ENCODE measurements at places on chromosomes 13 and 19.

- DNase-seq: no peak
Observed at GRCh38 chr13:33872005-33872351, 54.0 kb downstream of the RFC3 start.

DNA sequence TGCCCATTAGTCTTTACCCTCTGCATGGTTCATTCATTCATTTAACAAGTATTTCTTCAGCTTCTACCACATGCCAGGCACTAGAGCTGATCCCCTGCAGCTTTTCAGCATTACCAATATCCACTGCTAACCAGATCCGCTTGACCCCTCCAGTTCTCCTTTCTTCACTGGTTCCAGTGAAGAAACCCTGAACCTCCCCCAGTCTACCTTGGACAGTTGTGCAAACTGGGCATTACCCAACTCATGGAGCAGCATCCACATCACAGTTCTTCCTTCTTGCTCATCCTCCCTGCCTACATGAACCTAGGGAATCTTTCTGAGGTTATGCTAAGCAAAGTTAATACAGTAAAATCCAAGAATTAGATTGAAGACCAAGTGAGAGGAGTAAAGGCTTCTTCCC lies 78.7 kb upstream of the SERP2 start:
- no peak for DNase-seq

GRCh38 chr19:55661826-55662225 lies 7.0 kb downstream of the U2AF2 start:
- DNase-seq: no peak

- no peak for DNase-seq
Observed at GRCh38 chr13:81078048-81078447, 737.1 kb upstream of the SPRY2 start.

DNA sequence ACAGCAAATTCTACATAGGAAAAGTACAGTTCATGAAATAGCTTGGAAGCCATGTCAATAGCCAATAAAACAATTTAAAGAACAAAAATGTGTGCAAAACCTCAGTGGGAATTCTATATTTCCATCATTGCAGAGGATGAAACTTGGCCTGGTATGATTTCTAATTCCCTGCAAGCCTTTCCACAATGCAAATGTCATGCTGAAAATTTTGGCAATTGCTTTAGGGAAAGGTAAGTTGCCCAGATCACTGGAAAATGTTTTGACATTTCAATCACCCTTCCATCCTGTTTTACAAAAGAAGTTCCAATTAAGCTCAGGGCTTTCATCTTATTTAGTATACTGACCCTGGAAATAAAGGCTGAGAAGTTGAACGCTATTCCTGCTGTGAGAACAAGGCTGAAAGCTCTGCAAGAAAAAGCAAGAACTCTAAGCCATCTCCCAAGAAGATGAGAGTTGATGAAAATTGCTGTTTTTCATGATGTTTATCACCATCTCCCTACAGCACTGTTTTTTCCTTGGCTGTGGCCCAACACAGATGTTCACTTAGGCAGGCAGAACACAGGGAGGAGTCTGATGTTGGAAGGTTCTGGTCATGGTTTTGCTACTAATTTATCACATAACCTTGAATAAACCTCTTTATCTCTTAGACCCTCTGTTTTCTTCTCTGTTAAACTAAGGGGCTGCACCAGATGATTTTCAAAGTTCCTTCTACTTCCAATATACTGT lies 263.7 kb downstream of the KCTD12 start:
- DNase-seq: no peak

DNA sequence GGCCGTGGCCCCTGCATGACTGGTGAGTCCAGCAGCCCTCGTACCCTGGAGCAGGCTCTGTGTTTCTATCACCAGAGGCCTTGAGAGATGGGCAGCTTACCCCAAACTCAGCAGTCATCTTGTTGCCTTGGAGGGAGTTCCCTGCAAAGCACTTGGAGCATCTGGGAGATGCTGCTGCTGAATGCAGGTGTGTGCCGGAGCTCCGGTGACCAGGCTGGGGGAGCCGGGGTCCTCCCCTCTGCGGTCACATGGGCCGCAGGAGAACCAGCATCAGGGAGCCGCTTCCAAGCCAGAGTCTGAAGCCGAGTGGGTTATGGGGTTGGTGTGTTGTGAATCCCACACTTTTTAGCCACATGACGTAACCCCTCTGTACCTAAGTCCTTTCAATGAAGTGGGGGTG lies 82.8 kb downstream of the TEX29 start:
- no peak for DNase-seq

DNA sequence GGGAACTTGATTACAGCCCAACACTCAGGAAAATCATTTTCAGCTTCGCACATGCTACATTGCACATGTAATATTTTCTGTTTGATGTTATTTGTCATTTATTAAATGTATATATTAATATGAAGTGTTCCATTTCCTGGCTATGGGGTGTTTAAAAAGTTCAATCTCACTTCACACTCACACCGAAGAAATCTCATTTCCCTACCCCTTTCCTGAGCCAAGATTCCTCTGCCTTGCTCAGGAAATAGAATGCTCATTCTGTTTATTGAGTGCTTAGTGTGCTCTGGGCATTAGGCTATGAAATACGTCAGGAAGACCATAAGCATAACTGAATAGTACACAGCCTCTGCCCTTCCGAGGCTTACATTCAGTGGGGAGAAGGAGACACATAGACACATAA lies 331.9 kb upstream of the TSHZ3 start:
- no peak for DNase-seq

- no peak for DNase-seq
Observed at GRCh38 chr13:38759390-38759789, 72.5 kb downstream of the FREM2 start.

All from activated CD8-positive, alpha-beta memory T cell treated with anti-CD3 and anti-CD28 coated beads for 4 hours (primary cell).